ENCODE measurements at places on chromosomes 16 and 17. TPM values are rescaled to one million over a fixed set of nuclear protein-coding genes. Genes with fewer than 3 reads are reported as not detected.

ANKS4B gene
- total RNA-seq, result not detected

LAT gene
- total RNA-seq, result 32.7 TPM

LCMT1 gene
- total RNA-seq, result 25.2 TPM

OTOP3 gene
- not detected for total RNA-seq

Data from HT1080 (cell line).